Prostate gland (tissue), 2 donors: ENCODE measurements at places on chromosomes 3 and 15. TPM values are rescaled to one million over a fixed set of nuclear protein-coding genes. Genes with fewer than 3 reads are reported as not detected.
A peak's percentile ranks its signal among the peaks of the same experiment; 100 is the strongest.

DNA sequence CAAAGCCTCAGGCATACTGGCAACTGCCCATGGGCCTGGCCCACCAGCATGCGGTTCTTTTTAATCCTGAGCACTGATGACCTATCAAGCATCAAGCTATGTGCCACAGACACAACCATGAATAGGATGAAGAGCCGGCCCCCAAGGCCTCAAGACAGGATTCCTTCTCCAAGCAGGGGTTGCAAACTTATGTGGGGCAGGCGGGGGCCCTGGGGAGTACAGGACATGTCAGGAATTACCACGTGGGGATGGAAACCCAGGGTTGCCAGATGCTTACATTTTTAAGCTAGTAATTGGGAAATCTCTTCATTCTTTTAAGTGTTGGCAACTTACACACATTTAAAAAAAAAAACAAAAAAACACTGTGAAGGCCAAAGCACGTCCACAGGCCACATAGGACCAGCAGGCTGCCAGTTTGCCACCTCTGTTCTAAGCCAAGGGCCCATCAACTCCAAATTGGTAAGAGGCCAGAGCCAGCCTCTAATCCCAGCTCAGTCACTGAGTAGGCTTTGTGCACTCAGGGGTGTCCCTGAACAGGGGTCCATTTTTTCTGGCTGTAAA lies 32.8 kb downstream of the BDH1 start:
- no peaks in the 10 kb centered on the region for H3K36me3 ChIP-seq
- H3K4me3 ChIP-seq: no peak overlapping the region
- H3K4me1 ChIP-seq: no peaks in the 10 kb centered on the region
- H3K27ac ChIP-seq: no peak overlapping the region

GRCh38 chr3:186523434-186523833 lies 20.7 kb downstream of the CRYGS start:
- H3K27me3 ChIP-seq: no peaks in the 10 kb centered on the region
- no peak for DNase-seq
- no peak overlapping the region for H3K4me3 ChIP-seq
- no peaks in the 10 kb centered on the region for H3K36me3 ChIP-seq

DNA sequence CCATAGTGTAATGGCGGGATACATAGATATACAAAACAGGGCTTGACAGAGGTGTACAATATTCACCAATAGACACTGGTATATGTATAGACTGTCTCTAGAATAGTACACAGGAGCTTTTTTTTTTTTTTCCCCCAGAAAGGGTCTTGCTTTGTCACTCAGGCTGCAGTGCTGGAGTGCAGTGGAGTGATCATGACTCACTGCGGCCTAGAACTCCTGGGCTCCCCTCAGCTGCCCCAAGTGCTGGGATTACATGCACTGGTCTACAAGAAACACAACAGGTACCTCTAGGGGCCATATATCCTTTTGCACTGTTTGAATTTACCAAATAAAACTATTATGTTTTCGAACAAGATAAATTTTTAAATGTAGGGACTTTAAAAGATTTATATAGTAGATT lies 12.3 kb downstream of the RHOA start:
- H3K27ac ChIP-seq: no peak overlapping the region
- H3K36me3 ChIP-seq: no peaks in the 10 kb centered on the region
- no peak overlapping the region for H3K4me3 ChIP-seq
- no peak for DNase-seq
- no peaks in the 10 kb centered on the region for H3K4me1 ChIP-seq

SLC6A11 gene
- 6.9 TPM for total RNA-seq

DNA sequence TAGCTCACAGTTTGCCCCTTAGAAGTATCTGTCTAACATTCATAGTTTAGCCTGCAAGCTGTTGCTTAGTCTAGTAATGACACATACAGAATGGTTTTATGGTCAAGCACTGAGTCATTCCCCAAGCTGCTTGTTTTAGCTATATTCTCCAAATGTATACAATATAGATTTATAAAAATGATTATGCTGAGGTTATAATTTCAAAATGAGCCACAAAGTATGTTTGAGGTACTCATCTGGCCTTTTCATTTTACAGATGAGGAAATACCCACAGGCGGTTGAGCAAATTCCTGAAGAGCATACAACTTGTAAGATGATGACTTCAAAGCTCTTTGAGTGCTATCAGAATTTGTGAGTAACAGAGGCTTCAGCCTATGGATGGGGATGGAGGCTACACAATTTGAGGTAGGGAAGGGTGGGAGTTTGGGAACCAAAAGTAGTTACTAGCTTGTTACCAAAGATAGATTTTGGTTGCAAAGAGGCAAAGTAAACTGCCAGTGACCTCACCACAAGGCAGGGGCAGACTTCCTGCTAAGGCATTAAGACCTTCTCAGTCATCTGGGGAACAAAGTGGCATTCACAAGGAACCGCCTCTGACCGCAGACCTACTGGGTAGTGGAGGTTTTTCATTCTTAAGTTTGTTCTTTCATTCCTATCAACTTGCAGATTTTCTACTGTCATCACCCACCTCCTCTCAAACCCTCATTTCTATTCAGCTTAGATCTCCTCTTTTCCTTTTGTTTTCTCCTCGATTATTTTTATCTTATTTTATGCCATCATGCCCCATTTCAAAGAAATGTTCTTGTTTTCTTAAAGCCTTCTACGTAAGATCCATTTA lies 257.2 kb upstream of the NECTIN3 start:
- no peaks in the 10 kb centered on the region for H3K4me1 ChIP-seq
- no peak for DNase-seq
- H3K27me3 ChIP-seq: no peaks in the 10 kb centered on the region
- no peak overlapping the region for H3K4me3 ChIP-seq

GRCh38 chr15:74983725-74984231 lies 11.6 kb upstream of the SCAMP5 start:
- H3K4me3 ChIP-seq: no peak overlapping the region
- no peaks in the 10 kb centered on the region for H3K36me3 ChIP-seq
- no peak overlapping the region for H3K27ac ChIP-seq
- H3K27me3 ChIP-seq: no peaks in the 10 kb centered on the region
- no peak for DNase-seq
- H3K4me1 ChIP-seq: no peaks in the 10 kb centered on the region

SCAPER gene
- 38.9 TPM for total RNA-seq

- H3K36me3 ChIP-seq: no peaks in the 10 kb centered on the region
- H3K27ac ChIP-seq: peak overlapping the region; percentile 92
- H3K4me3 ChIP-seq: peak overlapping the region; percentile 93
- H3K4me1 ChIP-seq: no peaks in the 10 kb centered on the region
Observed at GRCh38 chr15:29270169-29270955, 740 bp upstream of the NSMCE3 start.

DNA sequence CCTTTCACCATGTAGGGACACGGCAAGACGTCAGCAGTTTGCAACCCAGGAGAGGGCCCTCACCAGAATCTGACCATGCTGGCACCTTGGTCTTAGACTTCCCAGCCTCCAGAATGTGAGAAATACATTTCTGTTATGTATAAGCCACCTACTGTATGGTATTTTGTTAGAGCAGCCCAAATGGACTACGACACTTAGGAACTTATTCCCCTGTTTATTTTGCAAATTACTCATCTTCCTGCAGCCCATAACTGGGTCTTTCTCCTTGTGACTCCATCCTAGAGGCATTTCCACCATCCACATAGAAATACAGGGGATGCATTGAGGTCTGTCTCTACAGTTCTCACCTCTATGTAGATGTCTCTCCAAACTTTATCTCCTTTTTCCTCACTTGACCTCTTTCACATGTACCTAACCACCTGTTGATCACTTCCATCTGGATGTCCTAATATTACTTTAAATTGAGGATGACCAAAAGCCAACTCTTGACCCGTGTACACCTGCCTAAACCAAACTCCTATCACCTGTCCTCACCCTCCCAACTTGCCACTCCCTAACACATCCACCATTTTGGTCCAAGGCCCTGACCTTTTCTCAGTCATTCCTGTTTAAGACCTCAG lies 406.0 kb upstream of the WNT5A start:
- H3K36me3 ChIP-seq: no peaks in the 10 kb centered on the region
- H3K4me1 ChIP-seq: no peaks in the 10 kb centered on the region
- H3K27ac ChIP-seq: no peak overlapping the region
- no peak overlapping the region for H3K4me3 ChIP-seq
- no peak for DNase-seq

FBXO40 gene
- total RNA-seq: 0.18 TPM

GRCh38 chr3:76011121-76011520 lies 225.8 kb upstream of the ZNF717 start:
- DNase-seq: no peak
- no peak overlapping the region for H3K4me3 ChIP-seq
- H3K27ac ChIP-seq: no peak overlapping the region
- no peaks in the 10 kb centered on the region for H3K36me3 ChIP-seq

HHLA2 gene
- 2.6 TPM for total RNA-seq

DNA sequence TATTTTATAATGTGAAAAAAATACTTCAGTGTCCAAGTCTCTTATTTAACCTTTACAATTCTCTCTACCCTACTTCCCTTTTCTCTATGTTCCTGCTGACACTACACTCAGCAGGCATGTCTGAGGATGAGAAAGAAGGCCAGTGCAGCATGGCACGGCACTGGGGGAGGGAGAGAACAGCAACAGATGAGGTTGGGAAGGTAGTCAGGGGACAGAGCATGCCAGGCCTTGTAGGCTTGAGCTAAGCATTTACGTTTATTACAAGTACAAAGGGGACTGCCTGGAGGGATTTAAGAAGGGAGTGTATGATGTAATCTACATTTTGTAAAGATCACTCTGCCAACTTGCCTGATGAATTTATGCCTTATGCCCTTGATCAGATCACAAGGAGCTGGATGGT lies 117.3 kb upstream of the WNT5A start:
- no peak overlapping the region for H3K4me3 ChIP-seq
- no peaks in the 10 kb centered on the region for H3K27me3 ChIP-seq
- H3K4me1 ChIP-seq: no peaks in the 10 kb centered on the region
- H3K27ac ChIP-seq: no peak overlapping the region
- no peak for DNase-seq
- no peaks in the 10 kb centered on the region for H3K36me3 ChIP-seq

- no peaks in the 10 kb centered on the region for H3K27me3 ChIP-seq
- no peak overlapping the region for H3K4me3 ChIP-seq
- no peak overlapping the region for H3K27ac ChIP-seq
- no peak for DNase-seq
- no peaks in the 10 kb centered on the region for H3K36me3 ChIP-seq
- no peaks in the 10 kb centered on the region for H3K4me1 ChIP-seq
Observed at GRCh38 chr3:65425880-65426279, 612.8 kb downstream of the MAGI1 start.

FRMD4B gene
- 41.4 TPM for total RNA-seq
